ENCODE measurements at places on chromosomes 6 and 20. TPM values are rescaled to one million over a fixed set of nuclear protein-coding genes. Genes with fewer than 3 reads are reported as not detected.

DNA sequence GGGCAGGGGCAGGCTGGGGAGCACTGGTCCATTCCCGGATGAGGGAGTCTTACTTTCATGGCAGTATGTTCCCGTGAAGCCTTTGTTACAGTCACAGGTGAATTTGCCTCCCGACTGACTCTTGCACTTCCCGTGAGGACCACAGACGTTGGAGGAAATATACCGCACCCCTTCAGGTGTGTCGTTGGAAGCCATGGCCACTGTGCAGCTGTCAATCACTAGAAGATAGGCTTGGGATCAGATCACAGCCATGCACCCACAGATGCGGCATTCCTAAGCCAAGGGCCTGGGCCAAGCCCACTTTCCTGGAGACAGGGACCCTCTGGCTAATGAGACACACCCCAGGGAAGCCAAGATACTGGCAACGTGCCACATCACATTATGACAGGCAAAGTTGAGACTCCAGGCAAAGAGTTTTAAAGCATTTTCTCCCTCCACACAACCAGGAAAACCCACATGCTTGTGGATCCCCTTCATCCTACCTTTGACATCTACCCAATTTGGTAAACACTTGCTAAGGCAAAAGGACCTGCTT lies 26.8 kb downstream of the JAG1 start:
- H3K4me1 ChIP-seq, result peaks cover 45% of the 10 kb centered on the region
- H3K36me3 ChIP-seq, result peaks cover 56% of the 10 kb centered on the region
- no peak overlapping the region for H3K4me3 ChIP-seq
- H3K27ac ChIP-seq, result no peak overlapping the region
- H3K27me3 ChIP-seq, result no peaks in the 10 kb centered on the region

DNA sequence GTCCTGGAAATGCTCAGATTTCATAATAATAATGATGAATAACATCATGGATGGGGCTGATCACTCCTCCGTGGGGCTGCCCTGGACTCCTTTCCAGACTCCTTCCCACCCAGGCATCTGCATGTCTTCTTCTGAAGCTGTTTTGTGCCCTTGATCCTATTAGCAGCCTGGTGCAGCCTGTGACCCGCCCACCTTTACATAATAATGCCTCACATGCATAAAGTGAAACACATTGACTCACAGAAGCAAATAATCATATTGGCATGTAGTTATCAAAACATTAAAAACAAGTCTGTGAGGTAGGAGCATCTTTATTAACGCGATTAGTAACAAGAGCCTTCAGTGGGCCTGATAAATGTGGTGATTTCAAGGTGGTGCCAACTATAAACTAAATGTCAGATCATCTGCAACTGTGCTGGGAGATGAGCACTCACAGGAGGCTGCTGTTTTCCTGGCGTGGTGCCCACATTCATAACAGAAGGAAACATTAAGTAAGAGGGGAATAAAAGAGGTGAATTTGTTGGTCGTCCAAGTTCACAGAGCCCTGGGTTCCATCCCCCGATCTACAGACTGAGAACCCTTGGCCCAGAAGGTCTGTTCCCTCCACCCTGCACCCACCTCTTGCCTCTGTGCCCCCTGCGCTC lies 344.7 kb downstream of the CDH4 start:
- H3K36me3 ChIP-seq, result no peaks in the 10 kb centered on the region
- no peaks in the 10 kb centered on the region for H3K4me1 ChIP-seq
- H3K4me3 ChIP-seq, result no peak overlapping the region
- H3K27me3 ChIP-seq, result no peaks in the 10 kb centered on the region
- DNase-seq, result no peak

- no peak overlapping the region for H3K27ac ChIP-seq
- no peaks in the 10 kb centered on the region for H3K4me1 ChIP-seq
- no peaks in the 10 kb centered on the region for H3K36me3 ChIP-seq
- H3K4me3 ChIP-seq, result no peak overlapping the region
- H3K27me3 ChIP-seq, result peaks cover 27% of the 10 kb centered on the region
These were observed 22.3 kb downstream of the FOXA2 start for GRCh38 chr20:22561965-22562577.

GRCh38 chr6:25242567-25242966 lies 36.6 kb upstream of the CARMIL1 start:
- H3K27me3 ChIP-seq, result no peaks in the 10 kb centered on the region
- no peaks in the 10 kb centered on the region for H3K4me1 ChIP-seq
- H3K4me3 ChIP-seq, result no peak overlapping the region
- no peak for DNase-seq
- no peaks in the 10 kb centered on the region for H3K36me3 ChIP-seq
- no peak overlapping the region for H3K27ac ChIP-seq

DNA sequence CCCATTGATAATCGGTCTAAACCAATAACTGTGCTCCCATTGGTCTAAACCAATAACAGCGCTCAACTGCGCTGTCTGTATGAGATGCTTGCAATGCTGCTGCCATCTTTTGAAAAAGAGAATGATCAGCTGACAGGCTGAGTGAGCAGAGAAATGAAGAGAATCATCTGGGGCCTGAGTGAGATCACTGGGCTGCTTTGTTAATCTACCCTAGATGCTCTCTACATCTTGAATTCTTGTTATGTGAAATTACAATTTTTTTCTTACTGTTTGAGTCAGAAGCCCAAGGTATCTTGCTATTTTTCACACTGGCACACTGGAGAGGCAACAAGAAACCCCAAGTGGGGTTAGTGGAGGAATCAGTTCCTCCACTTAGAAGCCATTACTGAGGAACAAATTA lies 91.5 kb upstream of the GCM1 start:
- H3K27me3 ChIP-seq, result no peaks in the 10 kb centered on the region
- DNase-seq, result no peak
- no peaks in the 10 kb centered on the region for H3K36me3 ChIP-seq
- H3K27ac ChIP-seq, result no peak overlapping the region
- H3K4me1 ChIP-seq, result no peaks in the 10 kb centered on the region

Gene RSPO3
- 4.5 TPM for total RNA-seq
